Suprapubic skin (tissue), 4 donors: ENCODE measurements at places on chromosomes 1 and 21. TPM values are rescaled to one million over a fixed set of nuclear protein-coding genes. Genes with fewer than 3 reads are reported as not detected.
A peak's percentile ranks its signal among the peaks of the same experiment; 100 is the strongest.

GRCh38 chr1:42931108-42931539 lies 27.5 kb downstream of the SLC2A1 start:
- H3K4me1 ChIP-seq: peaks cover 54% of the 10 kb centered on the region
- H3K4me3 ChIP-seq: no peak overlapping the region
- no peaks in the 10 kb centered on the region for H3K27me3 ChIP-seq
- peaks cover 49% of the 10 kb centered on the region for H3K36me3 ChIP-seq
- peak overlapping the region; percentile 75 for H3K27ac ChIP-seq
- peak; percentile 66 for DNase-seq

GRCh38 chr1:64834734-64835133 lies 89.9 kb downstream of the RAVER2 start:
- H3K27ac ChIP-seq: no peak overlapping the region
- no peak for DNase-seq
- H3K36me3 ChIP-seq: peaks cover 82% of the 10 kb centered on the region
- H3K27me3 ChIP-seq: no peaks in the 10 kb centered on the region

DNA sequence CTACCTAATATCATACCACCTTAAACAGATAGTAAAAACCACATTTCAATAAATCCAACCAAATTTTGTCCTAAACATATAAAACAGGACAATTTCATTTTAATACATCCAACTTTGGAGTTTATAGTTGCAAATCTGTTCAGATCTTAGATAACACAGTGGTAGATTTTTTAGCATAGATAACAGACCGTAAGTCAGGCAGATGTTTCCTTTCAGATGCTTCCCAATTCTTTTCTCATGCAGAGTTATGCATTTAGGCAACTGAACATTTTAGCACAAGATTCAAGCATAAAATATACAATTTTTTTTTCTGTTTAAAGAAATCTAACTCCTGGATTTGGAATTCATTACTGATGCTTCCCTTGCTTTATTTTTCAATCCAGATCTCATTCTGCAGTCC lies 156.5 kb upstream of the ZNHIT6 start:
- H3K27ac ChIP-seq: no peak overlapping the region
- no peaks in the 10 kb centered on the region for H3K36me3 ChIP-seq
- no peak overlapping the region for H3K4me3 ChIP-seq
- H3K4me1 ChIP-seq: no peaks in the 10 kb centered on the region
- no peaks in the 10 kb centered on the region for H3K27me3 ChIP-seq
- no peak for DNase-seq

Gene RPRD2
- 26.1 TPM for total RNA-seq

Gene PCP4L1
- 3.4 TPM for total RNA-seq

Gene PLA2G2A
- total RNA-seq: 6.4 TPM
